ENCODE measurements at places on chromosomes 1 and 21.

DNA sequence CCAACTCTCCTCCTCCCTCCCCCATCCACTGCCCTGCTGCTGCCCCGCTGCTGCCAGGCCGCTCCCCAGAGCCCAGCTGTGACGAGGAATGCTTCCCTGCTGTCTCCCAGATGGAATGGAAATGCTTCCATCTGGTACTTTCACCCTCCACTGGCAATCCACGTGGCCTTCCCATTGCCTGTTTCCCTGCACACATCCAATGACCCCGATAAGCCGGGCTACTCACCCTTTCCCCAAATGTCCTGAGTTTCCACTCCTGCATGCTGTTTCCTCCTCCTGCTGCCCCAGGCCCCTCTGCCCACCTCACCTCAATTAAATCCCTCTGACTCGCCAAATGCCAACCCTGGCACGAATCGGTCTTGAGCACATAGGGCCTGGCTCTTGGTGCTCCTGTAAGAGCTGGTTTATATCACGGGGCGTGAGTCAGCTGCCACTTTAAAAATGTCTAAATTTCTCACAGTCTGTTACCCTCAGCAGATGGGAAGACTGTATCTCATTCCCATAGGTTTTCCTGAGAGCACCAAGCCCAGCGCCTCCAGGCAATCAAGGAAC, 36.4 kb downstream of the MRAP start:
- DNase-seq, result no peak

DNA sequence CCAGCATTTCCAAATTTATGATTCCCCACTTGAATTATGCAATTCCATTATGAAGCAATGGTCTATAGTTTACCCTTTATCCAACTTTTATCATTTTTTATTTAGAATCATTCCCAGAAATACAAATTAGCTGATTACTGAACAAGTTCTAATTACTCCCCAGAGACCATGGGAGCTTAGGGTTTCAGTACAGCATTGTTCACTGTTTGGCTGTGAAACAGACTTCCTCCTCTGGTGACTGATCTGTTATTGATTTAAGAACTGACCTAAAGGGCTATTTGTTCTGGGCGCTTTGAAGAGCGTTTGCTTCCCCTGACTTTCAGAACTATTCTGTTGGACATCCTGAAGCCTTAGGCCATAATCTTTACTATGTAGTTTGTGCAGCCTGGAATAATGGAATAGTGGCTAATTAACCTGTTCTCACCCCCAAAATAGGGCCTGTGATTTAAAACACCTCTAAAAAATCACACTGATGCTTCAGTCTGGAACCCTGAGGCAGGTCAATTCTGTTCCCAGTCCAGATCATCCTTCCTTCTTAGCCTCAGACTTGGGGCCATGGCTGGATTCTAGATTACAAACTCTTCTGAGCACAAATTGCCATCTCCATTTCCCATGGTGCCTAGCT, 58.7 kb downstream of the ALG14 start:
- no peak for DNase-seq

- DNase-seq, result no peak
These were observed 1.0 kb downstream of the AKR7A2 start for GRCh38 chr1:19310720-19311502.

- DNase-seq, result no peak
These were observed 41.1 kb upstream of the ZNF124 start for GRCh38 chr1:247212627-247213617.

DNA sequence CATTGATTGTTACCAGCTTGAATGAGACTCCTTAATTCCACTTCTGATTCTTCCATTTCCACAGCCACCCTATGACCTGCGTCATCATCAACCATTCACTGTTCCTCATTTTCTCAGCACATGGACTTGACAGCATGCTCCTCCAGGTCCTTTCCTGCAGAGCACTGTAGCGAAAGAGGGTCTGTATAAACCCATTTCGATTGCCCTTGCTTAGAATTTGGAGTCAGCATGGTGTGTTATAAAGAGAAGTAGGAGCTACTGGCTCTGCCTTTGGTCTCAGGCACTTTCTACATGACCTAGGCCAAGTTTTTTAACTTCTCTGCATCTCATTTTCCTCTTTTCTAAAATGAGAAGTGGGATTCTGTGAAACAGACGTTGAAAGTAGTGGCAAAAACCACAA, 133.8 kb downstream of the AK5 start:
- no peak for DNase-seq

- no peak for DNase-seq
These were observed 735 bp downstream of the TTC13 start for GRCh38 chr1:230977761-230978490.

DNA sequence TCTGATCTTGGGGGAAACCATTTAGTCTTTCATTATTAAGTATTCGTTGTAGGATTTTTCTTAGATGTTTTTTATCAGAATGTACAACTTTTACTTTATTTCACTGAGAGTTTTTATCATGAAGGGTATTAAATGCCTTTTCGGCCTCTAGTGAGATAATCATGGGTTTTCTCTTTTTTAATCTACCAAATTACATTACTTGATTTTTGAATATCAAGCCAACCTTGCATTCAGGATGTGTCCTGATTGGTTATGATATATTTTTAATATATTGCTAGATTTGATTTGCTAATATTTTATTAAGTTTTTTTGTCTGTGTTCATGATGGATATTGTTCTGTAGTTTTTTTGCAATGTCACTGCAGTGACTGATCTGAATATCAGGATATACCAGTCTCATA, 9.4 kb downstream of the NUF2 start:
- DNase-seq, result no peak

- DNase-seq, result no peak
These were observed 757 bp upstream of the SPSB1 start for GRCh38 chr1:9291914-9292360.

- no peak for DNase-seq
These were observed 2.1 kb upstream of the TAS1R2 start for GRCh38 chr1:18861590-18861989.

- no peak for DNase-seq
These were observed 74.4 kb downstream of the HMCN1 start for GRCh38 chr1:185808631-185809030.

GRCh38 chr1:230219174-230220067, 152.4 kb downstream of the GALNT2 start:
- no peak for DNase-seq

GRCh38 chr1:162571696-162572095, 10.2 kb downstream of the UAP1 start:
- DNase-seq, result no peak
